EL (cell line): ENCODE measurements at places on chromosomes 7 and 10.

DNA sequence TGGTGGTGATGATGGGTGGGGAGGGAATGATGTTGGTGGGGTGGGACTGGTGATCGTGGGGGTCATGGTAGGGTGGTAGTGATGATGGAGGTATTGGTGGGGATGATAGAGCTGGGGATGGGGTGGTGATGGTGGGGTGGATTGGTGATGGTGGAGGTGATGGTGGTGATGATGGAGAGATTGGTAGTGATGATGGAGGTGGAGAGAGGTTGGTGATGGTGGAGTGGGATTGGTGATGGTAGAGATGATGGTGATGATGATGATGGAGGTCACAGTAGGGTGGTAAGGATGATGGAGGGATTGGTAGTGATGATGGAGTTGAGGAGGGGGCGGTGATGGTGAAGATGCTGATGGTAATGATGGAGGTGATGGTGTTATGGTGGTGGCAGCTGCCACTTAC lies 155.3 kb downstream of the EXOC4 start:
- no peak for DNase-seq

DNA sequence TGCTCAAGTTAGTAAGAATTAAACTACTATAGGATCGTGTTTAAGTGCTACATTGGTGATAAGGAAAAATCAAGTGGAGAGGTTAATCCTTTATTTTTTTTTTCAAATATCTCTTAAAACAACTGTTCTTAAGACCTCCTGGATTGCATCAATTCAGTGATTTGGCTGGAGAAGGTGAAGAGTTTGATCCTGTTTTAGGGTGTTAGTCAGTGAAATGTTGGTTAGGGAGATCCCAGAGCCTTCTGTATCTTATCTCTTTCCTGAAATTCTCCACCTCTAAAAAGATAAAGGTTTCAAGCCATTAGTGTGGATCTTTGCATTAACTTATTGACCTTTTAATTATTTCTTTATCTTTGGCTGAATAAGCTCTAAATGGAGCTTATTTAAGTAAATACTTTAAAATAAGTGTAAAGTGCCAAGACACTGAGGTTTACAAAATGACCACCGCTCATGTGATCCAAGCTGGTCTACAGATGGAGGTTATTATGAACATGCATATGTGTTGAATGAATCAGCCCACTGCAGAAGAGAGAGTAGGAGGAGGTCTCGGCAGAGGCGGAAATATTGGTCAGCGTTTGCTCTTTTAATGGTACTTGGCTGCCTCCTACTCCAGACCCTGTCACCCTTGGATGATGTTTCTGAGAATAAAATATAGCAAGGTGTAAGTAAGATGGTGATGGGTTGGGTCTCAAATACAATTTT lies 51.8 kb upstream of the BMPER start:
- peak; percentile 93 for DNase-seq

DNA sequence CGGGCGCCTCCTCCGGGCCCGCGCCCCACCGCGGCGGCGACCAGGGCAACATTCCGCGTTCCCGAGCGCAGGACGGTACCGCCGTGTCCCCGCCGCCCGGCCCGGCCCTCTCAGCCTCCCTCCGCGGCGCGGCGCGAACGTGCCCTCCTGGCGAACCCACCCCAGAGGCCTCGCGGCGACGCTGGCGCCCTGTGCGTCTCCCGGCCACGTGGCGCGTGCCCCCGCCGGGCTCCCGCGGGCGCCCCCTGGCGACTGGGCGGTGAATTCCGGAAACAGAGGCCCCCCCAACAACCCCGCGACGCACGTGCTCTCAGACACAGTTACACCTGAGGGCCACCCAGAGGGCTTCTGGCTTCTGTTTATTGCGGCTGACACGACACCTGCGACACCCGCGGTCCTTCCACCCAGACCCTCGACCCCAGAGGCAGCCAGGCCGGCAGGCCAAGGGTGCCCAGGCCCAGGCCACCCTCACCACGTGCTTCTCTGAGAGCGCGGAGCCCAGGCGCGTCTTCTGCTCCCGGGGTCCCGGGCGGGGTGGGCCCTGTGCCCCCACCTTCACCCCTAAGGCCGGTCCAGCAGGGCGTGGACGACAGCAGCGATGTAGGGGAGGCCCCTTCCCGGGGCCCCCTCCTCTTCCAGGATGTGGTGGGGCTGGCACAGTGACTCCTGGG lies at the start of gene SAP25:
SAP25 (minus strand) TSS at position 210 of the 671 bp plus-strand sequence; CDS start at position 52, 158 bp downstream.
- DNase-seq = no peak

DNA sequence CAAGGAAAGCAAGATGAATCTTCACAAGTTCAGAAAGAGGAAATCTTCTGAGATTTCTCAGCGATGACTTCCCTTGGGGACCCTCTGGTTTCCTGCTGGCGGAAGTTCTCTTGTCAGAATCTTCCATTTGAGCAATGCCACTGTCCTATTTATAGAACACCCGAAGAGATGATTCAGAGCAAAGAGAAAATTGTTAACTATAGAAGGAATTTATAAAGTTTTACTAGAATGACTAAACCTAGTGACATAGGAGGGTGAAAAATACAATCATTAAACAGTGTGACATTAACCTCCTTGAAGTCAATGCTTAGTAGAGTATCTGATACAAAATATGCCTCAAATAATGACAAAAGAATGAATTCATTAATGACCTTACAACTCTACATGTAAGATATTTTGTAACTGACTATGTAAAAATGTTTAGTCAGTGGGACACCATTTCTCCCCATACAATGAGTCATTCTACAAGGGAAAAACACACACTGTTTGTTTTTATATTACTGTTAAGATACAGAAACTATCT lies 206.5 kb upstream of the CNTNAP2 start:
- DNase-seq = no peak

DNA sequence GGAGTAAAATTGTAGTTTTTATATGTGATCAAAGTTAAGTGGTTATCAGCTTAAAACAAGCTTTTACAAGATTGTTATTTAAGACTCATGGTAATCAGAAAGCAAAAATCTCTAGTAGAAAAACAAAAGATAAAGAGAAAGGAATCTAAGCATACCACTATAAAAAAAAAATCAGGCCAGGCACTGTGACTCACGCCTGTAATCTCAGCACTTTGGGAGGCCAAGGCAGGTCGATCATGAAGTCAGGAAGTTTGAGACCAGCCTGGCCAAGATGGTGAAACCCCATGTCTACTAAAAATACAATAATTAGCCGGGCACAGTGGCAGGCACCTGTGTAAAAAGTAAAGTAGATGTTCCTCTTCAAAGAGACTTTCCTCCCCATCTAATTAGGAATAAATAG lies 265.9 kb upstream of the NRP1 start:
- peak; percentile 59 for DNase-seq

GRCh38 chr10:88530629-88531391 lies 52.3 kb downstream of the RNLS start:
- no peak for DNase-seq

- no peak for DNase-seq
Measured at GRCh38 chr7:40959955-40960354, 742.9 kb downstream of the INHBA start.

DNA sequence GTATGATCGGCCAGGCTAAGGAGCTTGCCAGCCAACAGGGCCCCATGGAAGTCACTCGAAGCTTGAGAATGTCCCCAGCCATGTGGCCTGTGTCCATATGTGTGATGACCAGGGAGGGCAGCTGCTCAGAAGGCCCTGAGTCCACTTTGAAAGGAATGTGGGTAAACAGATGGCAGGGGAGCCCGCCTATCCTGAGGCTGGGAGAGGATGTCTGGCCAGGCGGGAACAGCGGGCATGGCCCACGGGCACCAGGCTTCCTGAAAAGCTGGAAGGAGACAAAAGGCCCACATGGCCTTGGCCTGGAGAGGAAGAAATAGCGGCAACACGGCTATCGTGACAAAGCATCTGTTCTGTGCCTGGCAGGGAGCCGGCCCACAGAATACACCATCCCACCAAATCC lies 137.9 kb upstream of the PPIF start:
- DNase-seq = no peak

DNA sequence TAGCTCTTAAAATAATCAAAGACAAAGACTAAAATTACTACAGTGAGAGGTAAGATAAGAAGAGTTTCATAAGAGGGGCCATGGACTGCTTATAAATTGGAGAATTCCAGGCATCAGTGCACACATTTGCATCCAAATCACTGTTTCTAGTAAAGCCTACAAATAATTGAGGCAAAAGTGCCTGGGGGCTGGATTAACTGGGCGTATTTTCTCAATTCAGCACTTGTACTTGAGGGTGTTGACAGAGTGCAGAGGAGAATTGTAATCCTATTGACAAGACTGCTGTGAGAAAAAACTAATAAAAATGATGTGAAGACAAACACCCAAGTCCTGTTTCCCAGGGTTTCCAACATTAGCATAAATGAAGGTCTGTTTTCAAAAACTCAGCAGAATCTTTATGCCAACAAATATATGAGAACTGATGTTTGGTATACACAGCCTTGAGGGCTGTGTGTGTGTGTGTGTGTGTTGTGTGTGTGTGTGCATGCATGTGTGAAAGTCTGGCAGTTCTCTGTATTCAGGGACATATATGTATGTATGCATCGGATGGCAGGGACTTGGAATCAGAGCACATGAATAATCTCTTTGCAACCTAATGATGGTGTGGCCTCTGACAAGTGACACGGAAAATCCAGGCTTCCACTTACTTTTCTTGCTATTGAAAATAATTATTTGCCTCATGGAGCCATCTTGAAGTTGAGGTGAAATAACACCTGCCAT lies 182.1 kb upstream of the CDC14C start:
- no peak for DNase-seq

- no peak for DNase-seq
Measured at GRCh38 chr7:30864101-30864500, 47.6 kb upstream of the AQP1 start.

DNA sequence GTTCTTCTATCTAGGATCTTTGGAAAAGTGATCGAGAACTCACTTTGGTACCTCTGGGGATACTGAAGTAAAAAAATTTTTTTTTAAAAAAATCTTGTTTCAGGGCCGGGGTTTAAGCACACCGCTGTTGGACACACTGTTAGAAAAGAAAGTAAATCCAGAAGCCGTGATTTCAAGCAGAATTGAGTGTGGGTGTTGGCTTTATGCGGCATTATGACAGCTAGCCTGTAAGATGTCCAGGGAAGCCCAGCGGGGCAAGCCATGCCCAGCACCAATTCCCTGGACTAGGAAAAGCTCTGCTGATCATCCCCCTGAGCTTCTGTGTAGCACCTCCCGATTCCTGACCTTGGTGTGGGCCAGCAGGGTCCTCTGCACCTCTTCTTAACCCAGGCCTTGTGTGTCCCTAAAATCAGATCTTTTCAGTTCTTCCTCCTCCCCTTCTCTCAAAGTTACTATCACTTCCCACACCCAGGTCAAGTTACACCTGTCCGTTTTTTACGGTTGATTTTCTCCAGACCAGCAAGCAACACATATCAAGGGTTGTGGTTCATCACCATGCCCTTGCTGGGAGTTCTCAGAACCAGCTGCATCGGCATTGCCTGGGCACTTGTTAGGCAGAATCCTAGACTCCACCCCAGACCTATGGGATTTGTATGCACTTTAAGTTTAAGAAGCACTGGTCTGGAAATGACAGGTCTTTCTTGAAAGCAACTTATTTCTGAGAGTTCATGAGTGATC lies 205.3 kb downstream of the TAX1BP1 start:
- no peak for DNase-seq

- peak; percentile 84 for DNase-seq
Measured at GRCh38 chr7:47991741-47992311, 12.4 kb upstream of the HUS1 start.

- peak; percentile 45 for DNase-seq
Measured at GRCh38 chr7:33186192-33186591, 56.8 kb downstream of the BBS9 start.

- peak; percentile 46 for DNase-seq
Measured at GRCh38 chr10:123270221-123270620, 116.0 kb downstream of the BUB3 start.

DNA sequence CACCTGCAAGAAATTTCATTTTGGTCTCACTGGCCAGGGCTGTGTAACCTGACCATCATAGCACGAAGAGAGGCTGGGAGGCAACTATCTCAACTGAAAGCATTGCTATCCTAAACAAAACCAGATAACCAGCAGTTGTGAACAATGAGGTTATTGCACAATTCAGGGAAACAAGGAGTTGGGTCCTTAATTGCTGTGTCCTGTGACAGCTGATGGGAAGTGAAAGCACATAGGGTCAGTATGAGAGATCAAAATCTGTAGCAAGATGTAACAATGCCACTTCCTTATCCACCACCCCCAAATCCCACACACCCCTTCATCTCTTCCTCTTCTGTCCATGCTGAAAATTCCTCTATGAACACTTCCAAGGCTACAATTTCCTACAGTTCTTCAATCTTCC lies 80.2 kb downstream of the HTR7 start:
- DNase-seq = no peak

DNA sequence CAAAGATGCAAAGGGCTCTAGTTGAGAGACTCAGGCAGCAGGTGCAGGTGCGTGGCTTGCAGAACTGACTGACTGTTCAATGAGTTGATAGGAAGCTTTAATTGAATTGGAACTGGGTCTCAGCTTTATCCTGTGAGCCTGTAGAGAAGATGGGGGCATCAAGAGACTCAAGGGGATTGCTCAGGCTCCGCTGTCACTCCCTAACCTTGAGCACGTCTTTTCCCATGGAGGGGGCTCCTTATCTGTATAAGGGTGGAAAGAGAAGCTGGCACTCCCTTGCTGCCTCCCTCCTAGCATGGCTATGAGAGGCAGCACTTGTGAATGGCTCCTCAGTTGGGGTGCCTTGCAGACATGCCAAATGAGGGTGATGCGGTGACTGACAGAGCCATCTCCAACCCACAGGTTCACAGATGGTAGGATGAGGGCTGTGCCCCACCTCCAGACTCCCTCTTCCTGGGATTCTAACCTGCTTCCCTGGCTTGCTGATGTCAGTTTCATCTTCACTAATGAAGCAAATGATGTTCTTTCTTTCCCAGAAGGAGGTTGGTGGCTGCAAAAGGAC lies 12.4 kb upstream of the PLEKHA1 start:
- DNase-seq = no peak

DNA sequence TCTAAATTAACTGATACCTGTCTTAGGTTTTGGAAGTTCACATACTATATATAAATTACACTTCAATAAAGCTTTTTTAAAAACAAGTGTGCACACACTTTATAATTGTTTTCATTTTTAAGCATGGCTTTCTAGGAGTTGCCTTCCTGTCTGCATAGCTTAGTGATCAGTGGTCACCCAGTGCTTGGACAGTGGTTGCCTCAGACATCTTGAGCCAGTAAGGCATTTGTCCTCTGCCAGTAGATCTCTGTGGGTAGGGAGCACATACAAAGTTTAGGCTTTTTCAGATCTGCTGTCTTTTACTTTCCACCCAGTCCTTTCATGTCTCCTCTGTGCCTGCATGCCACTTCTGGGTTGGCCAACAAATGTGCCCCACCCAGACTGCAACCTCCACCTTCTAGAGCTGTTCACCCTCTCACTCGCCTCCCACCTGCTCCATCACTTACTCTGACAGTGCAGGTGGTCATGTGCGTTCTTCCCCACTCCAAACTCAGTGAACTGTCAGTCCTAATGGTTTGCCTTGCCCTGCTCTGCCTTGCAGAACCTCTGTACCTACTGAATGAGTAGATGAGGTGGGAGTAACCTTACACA lies 31.7 kb downstream of the TPST1 start:
- DNase-seq = no peak

DNA sequence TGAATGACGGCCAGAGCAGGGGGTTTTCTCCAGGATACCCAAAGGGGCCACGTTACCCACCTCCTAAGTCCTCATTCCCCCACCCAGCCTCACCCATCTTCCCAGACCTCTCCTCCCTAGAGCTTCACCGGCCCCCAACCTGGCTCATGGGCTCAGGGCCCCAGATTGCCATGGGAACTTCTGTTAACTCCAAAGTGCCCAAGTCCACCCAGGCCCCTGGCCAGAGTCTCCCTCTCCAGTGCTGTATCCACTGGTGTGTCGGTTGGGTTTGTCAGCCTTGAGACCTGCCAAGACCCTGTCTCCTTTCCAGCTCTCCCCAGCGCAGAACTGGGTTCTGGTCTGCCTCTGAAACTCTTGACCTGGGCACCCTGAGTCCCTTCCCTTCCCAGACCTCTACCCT lies 37.1 kb upstream of the ZMIZ2 start:
- no peak for DNase-seq
